Heart right ventricle (tissue), 16 donors: ENCODE measurements at places on chromosomes 2 and 18. TPM values are rescaled to one million over a fixed set of nuclear protein-coding genes. Genes with fewer than 3 reads are reported as not detected.

DNA sequence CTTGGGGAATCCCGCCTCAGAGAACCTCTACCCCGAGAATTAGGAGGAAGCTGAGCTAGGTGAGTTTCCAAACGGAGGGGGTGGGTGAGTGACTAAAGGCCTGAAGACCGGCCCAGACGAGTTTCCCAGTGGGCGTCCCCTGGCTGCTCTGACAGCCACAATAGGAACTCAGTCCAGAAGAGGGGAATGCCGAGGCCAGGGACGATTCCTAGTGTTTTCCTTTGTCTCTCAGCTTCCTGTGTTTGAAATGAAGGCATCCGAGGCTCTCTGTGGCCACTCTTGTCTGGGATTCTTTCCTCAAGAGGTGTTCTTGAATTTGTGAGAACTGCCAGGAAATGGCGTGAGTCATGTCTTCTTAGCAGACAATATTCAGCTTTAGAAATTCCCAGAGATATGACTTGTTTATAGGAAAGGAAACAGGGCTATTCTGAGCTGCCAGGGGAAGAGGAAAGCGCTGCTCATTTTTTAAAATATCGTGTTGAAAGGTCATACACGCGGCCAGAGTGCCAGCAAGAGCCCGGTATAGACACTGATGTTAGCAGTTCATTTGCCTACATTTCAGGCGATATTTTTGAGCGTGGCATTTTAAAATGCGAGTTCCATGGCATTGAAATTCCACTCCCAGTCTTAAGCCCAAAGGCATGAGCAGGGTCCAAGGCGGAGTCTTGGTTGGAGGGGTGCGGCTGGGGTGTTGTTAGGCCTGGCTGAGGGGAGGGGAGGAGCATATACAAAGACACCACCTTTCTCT lies 169.1 kb upstream of the KLF7 start:
- peak; percentile 60 for DNase-seq

DNA sequence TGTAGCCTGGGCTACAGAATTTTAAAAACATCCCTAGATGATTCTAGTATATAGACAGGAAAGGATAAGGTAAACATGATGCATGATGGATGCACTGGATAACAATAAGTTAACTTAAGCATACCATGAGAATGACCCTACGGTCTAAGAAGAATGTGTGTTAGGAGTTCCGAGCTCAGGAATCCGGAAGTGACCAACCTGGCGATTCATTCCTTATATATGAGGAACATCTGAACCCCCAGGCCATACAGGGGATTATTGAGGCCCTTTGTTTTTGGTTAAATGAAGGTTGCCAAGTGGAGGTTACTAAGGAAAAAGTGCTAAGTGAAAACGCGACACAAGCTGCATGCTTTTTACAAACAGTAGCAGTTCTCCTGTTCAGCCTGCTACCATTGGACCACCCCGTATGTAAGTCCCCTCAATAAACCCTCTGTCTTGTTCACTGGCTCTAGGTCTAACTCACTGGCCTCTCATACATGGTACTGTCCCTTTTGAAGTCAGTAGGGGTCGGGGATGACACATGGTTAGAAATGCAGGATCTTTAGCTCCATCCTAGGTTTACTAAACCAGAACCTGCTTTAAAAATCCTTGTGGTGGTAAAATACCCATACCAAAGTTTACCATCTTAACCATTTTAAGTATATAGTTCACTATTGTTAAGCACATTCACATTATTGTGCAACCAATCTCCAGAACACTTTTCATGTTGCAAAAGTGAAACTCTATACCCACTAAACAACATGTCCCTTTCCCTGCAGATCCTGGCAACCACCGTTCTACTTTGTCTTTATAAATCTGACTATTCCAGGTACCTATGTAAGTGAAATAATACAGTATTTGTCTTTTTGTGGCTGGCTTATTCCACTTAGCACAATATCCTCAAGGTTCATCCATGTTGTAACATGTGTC lies 111.0 kb upstream of the MAP4K3 start:
- no peak for DNase-seq

- DNase-seq, result no peak
These were observed 1.3 kb downstream of the CIAO1 start for GRCh38 chr2:96267159-96267971.

CKAP2L gene
- 0.03 TPM for polyA plus RNA-seq

CBLN2 gene
- not detected for polyA plus RNA-seq
